ENCODE measurements at places on chromosomes 4 and X. TPM values are rescaled to one million over a fixed set of nuclear protein-coding genes. Genes with fewer than 3 reads are reported as not detected.

DNA sequence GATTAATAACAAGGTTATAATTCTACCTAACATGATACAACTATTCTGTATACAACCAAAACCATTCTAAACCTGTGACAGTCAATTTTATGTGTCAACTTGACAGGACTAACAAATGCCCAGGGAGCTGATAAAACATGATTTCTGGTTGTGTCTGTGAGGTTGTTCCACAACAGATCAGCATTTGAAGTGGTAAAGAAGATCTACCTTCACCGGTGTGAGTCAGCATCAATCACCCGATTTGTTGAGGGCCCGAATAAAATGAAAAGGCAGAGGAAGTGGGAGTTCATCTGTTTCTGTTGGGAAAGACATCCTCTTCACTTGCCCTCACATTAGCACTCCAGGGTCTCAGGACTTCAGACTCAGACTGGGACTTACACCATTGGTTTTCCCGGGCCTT lies 187.9 kb downstream of the MAB21L2 start:
- DNase-seq = no peak

RGS12 gene
- 46.0 TPM for polyA plus RNA-seq

CLIC2 gene
- polyA plus RNA-seq = 4.2 TPM

DNA sequence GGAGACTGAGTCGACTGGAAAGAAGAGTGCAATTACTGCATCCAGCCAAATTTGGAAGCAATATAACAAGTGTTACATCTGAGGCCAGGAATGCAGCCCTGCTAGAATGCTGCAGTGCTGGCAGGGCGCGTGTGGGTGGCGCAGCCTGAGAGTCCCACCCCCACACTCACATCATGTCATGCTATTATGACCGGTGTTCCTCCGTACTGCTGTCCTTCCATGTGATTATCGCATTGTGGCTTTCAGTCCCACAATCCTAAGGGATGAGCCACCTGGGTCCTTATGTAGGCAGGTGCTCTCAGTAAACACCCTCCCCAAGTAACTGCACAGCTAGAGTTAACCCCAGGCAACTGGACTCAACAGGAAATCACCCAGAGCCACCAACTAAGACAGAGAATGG lies 122.6 kb upstream of the CPEB2 start:
- DNase-seq = no peak

SSX2 gene
- not detected for polyA plus RNA-seq

GRCh38 chr4:40630335-40631021 lies 814 bp upstream of the RBM47 start:
- no peak for DNase-seq

DNA sequence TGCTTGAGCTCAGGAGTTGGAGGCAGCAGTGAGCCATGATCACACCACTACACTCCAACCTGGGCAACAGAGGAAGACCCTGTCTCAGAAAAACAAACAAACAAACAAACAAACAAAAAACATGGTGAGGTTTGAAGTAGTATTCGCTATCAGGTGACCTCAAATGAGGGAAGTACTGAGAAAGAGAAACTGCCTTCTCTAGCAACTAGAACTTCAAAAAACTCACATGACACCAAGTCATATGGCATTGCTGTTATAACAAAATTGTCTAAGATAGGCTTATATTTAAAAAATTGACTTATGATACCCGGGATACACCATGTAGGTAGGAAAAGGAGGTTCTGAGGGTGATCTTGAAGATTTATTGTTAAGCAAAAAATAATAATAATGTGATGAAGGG lies 10.3 kb downstream of the MPP1 start:
- DNase-seq = no peak

SPANXN3 gene
- polyA plus RNA-seq = not detected

ANK2 gene
- 64.9 TPM for polyA plus RNA-seq

DNA sequence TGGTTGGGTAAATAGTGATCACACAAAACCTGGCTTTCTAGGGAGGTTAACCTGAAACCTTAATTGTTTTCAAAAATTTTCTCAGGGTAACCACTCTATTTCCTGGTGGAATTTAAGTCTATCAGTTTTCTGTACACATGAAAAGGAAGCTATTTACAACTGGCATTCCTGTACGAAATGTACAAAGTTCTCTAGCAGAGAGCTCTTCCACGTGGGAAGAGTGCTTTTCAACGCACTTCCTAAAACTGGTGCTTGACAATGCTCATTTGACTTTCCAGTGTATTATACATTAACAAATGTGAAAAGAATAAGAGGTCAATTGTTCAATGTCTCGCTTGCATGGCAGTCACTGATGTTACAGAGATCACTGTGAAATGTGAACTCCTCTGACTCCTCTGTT lies 2.8 kb upstream of the SOD3 start:
- no peak for DNase-seq
